Hematopoietic multipotent progenitor cell treated with erythropoietin and hydrocortisone succinate and interleukin-3 and kit ligand, for 6 days (in vitro differentiated cells): ENCODE measurements at places on chromosomes 1 and 21.

DNA sequence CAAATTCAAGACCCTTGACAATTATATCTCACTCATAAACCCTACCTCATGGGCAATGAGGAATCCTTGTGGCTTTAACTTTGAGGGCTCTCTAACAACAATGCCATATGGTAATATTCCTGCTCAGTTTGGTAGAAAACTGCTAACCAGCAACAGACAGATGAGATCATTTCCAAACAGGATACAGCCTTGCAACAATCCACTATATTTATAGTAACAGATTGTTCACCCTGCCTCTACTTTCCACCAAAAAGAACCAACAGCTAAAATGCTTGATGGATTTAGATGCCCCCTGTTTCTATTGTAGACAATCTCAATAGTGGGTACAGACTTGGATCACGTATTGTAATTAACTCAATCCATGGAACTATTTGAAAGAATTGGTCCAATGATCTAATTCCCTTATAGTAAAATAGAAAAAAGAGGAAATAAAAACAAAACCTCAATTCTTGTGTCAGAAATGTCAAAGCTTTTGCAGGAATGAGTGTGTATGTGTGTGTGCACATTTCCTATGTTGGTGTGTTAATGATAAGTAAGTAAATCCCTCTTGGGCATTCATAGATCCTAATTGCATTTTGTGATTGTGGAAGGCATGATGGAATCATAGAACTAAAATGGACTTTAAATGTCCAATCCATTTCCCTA lies 100.0 kb upstream of the EDEM3 start:
- no peak for DNase-seq

GRCh38 chr21:36910581-36911307 lies 55.7 kb downstream of the HLCS start:
- DNase-seq = no peak

GRCh38 chr1:22340066-22340465 lies 111.6 kb upstream of the ZBTB40 start:
- no peak for DNase-seq

GRCh38 chr1:239253032-239253431 lies 133.3 kb upstream of the CHRM3 start:
- no peak for DNase-seq

DNA sequence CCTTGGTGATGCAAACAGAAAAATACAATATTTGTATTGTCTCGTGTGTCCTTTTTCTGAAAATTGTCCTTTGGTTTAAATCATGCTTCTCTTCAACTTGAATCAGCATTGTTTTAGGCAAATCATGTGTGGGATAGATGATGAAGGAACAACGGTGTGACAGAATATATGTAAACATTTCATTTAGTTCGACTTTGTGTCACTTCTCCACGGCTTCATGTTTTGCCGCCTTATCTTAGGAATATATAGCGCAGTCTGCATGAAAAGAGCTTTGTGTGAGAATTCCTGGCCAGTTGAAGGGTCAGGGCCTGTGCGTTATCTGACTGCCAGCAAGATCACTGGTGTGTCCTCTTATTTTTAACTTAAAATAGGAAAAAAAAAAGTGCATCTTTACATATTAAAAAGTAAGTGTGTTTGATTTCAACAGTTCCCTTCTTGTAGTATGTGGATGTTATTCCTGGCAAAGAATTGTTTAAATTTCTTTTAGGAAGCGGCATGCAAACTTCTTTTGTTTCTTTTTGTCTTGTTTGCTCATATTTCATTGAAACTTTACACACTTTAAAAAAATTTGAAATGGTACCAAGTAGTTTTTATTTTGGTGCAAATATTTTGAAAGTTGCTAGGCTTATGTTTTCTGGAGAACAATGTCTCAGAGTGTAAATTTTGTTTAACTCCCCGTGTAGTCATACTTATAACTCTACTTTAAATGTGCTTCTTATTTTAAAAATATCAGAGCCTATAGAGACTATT lies 465.2 kb downstream of the USP25 start:
- DNase-seq = peak; percentile 71

DNA sequence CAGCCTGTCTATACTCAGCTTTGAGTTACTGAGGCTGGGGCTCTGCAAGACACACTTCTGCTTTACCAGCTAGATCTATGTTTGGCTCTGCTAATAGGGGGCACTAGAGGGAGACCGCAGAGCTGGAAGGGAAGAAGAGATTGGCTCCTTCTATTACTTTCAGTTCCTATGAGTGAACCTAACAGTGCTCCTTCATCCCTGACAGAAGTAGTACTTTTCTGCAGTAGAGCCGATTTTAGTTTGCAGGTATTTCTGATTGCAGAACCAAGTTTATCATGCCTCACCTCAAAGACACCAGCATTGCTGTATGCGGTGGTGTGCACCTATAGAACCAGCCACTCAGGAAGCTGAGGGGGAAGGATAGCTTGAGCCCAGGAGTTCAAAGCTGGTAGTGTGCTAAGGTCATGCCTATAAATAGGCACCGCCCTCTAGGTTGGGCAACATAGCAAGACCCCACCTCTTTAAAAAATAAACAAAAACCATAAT lies 5.7 kb upstream of the ZDHHC18 start:
- peak; percentile 78 for DNase-seq

DNA sequence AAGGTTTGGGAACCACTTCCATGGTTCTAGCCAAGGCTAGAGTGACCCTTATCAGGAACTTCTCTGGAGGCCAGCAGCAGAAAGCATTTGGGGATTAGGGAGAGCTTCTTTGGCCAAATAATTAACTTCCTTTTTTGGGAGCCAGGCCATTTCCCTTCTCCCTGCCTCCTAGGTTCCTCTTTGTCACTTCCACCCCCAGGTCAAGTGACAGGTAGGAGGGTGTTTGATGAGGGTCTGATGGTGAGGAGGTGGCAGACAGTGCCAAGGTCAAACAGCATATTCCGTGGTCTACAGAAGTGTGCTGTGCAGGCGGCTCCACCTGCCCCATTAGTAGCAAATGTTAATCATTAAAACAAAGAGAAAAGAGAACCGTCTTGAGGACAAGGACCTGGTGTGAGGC lies 1.9 kb upstream of the KCNA10 start:
- no peak for DNase-seq
